ENCODE measurements at places on chromosomes 12 and 14.

DNA sequence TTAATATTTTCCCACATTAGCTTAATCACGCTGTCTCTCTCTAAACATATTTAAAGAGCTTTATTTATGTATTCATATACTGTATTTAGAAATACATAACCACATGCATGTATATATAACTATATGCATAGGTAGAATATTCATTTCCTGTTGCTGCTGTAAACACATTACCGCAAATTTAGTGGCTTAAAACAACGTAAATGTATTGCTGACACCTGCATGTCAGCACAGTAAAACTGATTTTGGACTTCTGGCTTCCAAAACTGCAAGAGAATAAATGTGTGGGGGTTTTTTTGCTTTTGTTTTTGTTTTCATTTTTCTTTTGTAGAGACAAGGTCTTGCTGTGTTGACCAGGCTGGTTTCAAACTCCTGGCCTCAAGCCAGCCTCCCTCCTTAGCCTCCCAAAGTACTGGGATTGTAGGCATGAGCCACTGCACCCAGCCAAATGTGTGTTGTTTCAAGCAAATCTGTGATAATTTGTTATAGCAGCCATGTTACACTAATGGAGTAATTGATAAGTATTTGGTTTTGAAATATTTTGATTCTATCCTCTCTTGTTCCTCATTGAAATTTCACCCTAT, 61.9 kb upstream of the CMKLR1 start:
- no peak for DNase-seq

DNA sequence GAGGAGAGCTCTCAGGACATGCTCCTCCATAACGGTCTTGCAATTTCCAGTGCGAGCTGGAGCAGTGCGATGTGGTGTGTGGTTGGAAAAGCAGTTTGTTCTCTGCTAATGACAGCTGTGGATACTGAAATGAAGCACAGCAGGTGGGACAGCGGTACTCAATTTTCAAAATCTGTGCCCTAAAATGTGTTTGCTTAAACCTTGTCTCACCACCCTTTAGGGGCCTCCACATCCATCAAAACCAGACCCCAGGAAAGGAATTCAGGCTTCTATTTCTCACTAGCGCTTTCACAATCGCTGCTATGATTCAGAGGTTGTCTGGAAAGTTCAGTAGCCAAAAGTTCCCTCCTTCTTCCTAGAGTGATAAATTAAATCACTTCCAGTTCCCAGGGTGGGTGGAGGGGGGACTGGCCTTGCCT, 440.8 kb downstream of the EGLN3 start:
- no peak for DNase-seq

- no peak for DNase-seq
Observed at GRCh38 chr14:90722590-90722989, 93.6 kb downstream of the TTC7B start.

DNA sequence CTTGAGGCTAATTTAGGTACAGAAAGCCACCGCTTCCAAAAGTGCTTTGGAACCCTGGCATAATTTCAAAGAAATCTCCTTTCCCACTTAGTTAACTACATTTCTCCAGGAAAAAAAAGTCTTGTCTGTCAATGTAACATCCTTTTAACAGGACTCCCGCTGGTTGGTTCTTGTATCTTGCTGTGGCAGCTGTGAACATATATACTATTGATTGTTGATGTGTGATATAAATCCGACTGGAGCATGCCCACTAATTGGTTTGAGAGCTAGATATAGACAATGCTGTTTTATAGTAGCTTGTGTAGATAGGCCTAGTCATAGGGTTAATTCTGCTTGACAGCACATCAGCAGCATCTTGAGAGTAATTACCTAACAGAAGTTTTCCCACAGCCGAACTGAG, 89.6 kb downstream of the MSRB3 start:
- no peak for DNase-seq

DNA sequence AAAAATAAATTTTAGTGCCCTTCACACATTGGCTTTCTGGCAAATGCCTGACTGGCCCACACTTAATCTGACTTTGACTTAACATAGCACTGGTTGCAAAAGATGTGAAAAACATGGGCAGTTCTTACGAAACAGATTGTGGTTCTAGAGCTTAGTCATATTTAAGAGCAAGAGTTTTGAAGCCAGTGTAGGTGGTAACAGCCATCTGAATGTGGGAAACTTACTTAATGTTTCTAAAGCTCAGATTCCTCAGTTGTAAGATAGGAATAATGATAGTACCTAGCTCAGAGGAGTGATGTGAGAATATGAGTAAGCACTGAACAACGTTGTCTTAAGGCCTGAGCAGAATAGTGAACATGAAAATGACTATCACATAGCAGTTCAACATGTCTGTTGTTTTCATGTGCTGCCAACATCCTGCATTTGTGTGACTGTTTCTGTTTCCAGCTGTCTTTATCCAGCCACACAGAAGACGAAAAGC, 262.7 kb downstream of the SYT1 start:
- DNase-seq, result no peak

DNA sequence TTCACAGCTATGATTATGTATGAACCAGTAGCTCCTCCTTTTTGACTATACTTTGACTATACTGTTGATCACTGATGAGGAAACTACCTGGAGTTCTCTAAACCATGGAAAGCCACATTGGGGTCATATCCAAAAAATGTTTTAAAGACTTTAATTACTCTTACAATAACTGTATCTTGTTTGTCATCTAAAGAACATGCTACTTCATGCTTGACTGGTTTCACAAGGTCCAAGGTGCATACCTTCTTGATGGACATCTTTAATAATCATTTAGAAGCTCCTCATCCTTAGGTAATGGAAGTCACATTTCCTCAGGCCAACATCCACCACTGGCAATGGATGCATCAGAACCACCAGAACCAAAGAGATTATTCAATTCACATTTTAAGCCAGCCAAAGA, 29.9 kb downstream of the WASHC3 start:
- no peak for DNase-seq

DNA sequence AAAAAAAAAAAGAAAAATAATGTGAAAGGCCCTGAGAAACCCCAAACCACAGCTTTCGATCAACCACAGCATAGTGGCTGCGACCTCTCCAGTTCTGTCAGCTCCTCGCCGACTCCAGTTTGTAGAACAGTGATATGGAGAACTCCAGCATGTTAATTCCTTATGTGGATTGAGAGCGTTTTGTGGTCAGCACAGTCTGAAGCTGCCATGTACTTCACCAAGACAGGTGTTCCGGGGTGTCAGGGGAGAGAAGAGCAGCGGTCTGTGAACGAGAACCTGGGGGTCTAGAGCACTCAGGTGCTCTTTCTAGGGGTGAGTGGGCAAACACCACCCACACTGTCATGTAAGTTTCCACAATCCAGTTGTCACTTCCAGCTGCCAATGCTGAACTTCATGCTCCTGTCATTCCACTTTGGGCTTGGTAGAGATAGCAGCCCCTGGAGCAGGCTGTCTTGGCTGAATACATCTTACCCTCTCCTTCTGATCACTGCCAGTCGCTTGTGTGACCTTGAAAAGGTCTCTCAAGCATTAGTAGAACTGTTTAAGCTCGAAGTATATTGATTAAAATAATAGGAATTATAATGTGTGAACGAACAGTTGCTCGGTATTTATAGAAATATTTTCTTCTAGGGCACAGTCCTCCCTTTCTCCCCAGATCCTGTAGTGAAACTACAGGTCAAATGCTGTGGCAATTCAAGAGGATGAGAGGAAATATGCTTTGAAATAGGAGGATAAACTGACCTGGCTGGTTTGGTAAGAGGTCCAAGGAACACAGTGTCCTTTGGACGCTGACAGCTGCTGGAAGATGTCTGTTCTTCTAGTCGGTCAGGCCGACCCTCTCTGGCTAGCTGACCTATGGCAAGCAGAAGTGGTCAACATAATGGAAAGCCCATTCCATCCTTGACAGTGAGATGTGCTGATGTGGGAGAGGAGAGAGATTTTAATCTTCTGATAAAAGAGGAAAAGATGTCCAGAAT, 15.7 kb upstream of the MAX start:
- no peak for DNase-seq

DNA sequence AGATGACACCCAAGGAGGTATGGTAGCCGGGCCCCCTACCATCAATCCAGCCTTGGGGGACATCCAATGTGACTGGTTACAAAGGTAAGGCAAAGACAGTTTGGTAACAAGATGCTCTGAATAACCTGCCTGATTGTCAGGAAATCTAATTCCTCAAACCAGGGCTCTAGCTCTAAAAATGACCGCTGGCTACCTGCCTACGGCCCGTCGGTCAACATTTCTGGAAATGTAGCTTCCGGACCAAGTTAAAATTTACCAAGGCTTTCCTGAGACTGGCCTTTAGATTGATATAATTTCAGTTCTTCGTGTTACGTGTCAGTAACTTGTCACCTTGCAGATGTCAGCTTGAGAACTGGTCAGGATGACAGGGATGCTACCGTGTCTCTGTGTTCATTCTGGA, 34.2 kb upstream of the FOXN3 start:
- DNase-seq, result no peak

DNA sequence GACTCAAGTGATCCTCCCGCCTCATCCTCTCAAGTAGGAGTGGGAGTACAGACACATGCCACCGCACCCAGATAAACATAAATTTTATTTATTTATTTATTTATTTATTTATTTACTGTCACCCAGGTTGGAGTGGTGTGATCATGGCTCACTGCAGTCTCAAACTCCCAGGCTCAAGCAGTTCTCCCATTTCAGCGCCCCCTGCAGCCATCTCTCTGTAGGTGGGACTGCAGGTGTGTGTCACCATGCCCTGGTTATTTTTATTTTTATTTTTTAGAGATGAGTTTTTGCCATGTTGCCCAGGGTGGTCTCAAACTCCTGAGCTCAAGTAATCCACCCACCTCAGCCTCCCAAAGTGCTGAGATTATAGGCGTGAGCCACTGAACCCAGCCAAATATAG, 33.2 kb upstream of the KIF21A start:
- no peak for DNase-seq

DNA sequence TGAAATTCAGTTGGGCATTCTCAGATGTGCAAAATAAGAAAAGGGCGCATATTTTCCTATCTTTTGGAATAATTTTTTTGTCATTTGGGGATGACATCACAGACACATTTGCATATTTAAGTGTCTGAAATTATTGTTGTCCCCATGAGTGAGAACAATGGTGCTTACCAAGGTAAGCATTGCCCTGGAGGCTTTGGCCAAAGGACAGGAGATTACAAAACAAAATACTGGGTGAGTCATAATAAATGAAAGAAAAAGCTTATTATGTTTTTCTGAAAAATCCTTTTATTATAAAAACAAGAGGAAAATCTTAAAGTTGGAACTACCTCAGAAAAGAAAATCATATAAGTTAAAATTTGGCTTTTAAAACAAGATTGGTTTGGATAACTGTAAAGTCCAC, 254.9 kb downstream of the BTG1 start:
- DNase-seq, result no peak

GRCh38 chr14:57659052-57659451, 165.4 kb upstream of the CCDC198 start:
- no peak for DNase-seq

DNA sequence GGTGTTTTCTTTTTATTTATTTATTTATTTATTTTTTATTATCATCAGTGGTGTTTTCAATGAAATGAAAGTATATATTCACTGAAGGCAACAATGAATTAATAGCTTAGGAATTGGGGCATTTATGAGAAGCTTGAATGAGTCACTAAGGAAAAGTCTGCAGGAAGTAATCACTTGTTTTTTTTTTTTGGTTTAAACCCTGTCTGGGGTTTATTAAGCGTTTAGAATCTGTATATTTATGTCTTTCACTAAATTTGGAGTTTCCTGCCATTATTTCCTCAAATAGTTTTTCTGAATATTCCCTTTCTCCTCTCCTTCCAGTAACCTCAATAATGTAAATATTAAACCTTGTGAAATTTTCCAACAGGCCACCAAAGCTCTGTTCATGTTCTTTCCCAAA, 85.5 kb downstream of the TESC start:
- DNase-seq, result no peak

DNA sequence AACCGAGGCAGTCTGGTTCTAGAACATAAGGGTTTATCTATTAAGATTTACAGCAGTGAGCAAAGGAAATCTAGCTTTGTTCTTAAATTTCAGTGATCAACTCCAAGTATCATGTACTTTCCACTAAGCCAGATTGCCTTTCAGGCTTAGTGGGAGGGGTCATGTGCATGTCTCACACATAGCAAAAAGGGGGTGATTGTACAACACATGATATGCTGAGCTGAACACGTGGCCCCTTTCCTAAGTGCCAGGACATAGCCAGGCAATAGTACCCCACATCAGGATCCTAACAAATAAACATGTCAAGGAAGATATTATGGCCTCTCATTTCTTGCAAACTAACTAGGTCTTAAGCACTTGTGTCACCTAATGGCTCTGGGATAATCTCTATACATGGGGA, 347.2 kb downstream of the C12orf75 start:
- no peak for DNase-seq

DNA sequence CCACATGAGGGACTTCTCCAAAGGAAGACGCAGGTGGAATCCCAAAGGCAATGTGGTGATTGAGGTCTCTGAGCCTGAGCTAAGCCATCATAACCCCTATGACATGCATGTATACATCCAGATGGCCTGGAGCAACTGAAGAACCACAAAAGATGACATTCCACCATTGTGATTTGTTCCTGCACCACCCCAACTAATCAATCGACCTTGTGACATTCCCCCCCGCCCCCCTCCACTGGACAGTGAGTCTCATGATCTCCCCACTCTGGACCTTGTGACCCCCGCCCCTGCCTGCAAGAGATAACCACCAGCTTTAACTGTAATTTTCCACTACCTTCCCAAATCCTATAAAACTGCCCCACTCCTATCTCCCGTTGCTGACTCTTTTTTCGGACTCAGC, 87.9 kb downstream of the VCPKMT start:
- DNase-seq, result no peak

DNA sequence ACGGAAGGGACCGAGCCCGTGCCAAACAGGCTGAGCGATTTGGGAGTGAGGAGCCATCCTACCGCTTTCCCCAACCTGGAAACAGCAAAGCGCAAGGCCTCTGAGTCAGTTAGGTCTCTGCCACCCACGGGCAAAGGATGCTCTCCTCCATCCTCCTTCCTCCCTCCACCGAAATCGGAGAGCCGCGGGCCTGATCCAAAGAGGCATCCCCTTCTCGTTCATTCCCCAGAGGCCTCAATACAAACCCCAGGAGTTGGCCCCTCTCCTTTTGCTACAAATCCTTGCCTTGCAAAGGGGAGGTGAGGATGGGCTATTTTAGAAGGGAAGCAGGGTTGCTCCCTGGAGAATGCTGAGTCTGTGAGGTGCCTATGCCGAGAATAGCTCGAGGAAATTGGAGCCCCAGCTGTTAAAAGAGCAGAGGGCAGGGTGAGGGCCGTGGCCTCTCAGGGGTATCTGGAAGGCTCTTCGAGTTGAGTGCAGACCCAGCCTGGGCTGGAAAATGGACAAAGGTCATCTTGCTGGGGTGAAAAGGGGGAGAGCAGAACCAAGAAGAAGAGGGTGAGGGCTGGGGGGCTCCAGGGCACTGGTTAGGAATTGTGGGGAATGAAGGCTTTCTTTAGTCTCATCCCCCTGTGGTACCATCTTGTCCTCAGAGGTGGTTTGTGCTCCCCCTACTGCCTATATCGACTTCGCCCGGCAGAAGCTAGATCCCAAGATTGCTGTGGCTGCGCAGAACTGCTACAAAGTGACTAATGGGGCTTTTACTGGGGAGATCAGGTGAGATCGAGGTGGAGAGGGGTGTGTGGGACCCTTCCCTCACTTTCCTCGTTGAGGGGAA, 1.1 kb downstream of the TPI1 start:
- DNase-seq, result no peak

Measured in colonic mucosa (tissue), 4 donors.